ENCODE measurements at places on chromosomes 16 and 17.

- DNase-seq: no peak
These were observed 1.2 kb downstream of the TNFRSF17 start for GRCh38 chr16:11966173-11966572.

DNA sequence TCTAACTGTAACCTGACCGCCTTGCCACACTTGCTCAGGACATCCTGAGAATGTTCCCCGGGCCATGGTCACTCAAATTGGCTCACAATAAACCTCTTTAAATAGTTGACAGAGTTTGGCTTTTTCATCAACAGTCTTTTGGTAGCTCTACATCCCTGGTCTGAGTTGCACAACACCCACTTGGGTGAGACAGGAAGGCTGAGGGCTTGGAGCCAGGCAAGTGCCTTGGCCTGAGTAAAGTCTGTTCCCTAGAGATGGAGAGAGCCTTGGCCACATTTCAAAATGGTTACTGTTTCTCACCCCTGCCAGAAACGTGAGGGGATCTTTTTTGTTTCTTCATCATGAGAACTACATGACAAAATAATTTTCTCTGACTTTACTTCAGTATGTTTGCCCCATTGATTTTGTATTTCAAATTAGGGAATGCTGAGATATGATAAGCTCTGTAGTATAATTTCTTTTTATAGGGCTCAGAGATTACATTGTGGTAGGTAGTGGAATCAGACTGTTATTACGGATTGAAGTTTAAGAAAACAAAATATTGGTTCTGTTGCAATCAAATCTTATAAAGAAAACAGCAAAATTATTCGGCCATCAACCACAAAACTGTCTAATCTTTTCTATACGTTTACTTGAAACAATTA is 53.9 kb upstream of the NETO2 start:
- no peak for DNase-seq

DNA sequence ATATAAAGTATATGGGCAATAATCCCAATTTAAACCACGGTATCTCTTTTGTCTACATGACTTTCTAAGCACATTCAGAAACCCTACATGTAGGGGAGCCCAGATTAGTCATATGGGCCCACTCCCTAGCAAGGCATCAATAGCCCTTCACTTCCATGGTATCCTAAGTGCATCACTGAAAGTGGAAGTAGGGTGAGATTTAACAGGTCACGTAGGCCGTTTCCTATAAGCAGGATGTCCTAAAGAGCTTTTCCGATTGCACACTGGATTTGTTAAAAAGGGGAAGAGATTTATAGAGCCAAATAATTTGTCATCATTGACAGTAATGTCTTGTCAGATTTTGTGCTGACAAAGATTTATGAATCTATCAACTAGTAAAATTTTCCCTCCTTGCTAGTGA is 39.0 kb downstream of the CA4 start:
- no peak for DNase-seq

GRCh38 chr17:80100035-80100323 is 1.4 kb upstream of the GAA start:
- DNase-seq: no peak

DNA sequence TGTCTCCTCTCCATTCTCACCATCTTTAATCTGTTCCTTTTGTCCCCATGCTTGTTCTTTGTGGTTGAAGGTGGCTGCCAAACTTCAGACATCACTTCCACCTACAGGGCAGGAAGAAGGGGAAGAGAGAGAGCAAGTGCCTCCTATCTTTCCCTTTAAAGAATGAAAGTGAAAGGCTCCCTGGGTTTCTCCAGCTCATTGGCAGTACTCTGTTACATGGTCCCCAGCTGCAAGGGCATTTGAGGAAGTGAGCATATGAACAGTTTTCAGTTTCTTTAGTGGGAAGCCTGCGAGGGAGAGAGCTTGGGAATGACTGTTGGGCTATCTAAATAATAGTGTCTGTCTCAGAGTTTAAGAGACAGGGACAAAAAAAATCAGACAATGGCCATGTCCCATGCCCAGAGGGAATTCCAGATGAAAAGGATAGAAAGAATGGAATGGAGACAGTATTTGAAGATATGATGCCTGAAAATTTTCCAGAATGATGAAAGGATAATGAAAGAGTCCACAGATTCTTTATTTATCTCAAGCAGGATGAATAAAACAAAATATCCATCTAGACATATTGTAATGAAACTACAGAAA is 159.9 kb downstream of the LGALS9B start:
- DNase-seq: no peak

DNA sequence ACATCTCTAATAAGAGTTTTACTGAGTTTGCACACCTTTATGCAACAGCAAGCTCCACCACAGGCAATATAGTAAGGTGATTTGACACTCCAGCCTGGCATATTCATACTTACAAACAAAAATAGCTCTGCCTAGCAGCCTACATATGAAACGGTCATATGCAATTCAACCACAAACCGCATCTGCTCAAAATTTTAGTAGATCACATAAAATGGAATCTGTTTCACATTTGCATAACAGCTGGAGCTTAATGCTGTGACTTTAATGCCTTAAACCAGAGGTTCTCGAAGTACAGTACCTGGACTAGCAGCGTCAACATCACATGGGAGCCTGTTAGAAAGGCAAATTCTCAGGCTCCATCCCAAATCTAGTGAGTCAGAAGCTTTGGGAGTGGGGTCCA is 578.4 kb downstream of the CDH11 start:
- DNase-seq: peak; percentile 9

- no peak for DNase-seq
These were observed 12.4 kb upstream of the TAC4 start for GRCh38 chr17:49859991-49860953.

- DNase-seq: no peak
These were observed 534.4 kb upstream of the CDH5 start for GRCh38 chr16:65831903-65832666.

DNA sequence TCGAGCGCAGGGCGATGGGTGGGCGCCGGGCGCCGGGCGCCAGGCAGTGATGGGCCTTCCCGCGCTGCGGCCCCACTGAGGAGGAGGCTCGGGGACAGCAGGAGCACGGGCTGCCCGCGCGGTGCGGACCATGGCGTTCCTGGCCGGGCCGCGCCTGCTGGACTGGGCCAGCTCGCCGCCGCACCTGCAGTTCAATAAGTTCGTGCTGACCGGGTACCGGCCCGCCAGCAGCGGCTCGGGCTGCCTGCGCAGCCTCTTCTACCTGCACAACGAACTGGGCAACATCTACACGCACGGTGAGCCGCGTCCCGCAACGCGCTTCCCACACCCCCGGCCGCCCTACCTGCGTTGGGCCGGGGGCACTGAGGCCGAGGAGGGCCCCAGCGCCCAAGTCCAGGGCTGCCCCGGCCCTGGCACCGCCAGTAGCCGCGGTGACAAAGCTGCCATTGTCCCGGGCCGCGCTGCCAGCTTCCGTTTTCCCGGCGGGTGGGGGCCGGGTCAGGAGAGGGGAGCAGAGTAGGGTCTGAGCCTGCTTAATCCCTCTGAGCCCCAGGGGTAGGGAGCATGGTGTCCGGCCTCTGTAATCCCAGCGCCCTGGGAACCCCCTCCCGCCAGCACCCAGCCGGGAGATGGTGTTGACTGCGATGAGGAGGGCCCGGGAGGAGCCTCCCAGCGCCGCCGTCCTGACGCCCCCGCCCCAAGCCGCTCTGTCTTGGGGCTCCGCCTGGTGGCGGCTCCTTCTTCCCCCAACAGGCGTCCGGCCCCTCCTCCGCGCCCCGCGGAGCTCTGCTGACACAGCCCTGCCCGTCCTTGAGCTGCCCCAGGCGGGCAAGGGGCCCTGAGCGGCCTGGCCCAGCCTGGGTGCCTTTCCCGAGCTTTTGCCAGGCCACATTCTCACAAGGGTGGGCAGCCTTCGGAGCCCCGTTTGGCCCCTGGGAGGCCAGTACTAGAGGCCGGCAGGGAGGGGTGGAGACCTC is 685 bp downstream of the PAQR4 start:
- DNase-seq: peak; percentile 65

DNA sequence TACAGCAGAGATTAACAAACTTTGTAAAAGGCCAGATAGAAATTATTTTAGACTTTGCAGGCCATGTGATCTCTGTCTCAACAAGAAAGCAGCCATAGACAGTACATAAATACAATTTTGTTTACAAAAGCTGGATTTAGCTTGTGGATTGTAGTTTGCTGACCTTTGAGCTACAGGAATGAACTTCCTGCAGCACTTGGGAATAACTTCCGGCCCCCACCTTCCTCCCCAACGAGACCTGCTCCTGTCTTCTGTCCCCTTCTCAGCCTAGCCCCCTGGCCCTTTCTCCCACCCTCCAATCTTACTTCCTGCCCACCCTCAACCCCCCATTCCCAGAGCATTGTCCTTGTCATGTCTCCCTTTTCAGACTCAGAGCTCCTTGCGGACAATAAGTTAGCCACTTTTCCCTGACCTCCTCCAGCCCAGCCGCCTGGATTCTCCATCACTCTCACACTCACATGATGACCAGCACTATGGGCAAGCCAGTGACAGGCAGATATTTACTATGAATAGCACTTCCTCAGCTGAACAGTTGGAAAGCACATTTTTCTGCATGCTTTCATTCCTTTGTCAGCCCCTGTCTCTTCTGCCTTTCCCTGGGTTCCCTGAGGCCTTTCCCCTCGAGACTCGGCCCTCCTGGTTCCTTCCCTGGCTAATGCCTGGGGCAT is 27.6 kb upstream of the DLX3 start:
- no peak for DNase-seq

DNA sequence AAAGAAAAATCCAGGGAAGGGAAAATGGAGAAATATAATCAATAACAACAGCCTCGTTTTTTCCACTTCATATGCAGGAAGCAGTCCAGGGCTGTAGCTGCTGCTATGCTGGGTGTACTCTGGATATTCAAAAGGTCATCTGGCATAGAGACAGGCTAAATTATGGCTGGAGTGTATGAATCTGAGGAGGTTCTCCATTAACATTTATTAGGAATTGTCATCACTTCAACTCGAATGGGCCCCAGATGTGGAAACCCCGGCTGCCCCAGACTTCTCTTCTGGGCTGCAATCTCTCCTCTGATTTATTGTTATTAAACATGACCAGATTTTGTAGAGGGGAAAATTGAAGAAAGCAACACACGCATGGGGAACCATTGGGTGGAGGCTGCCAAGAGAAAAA is 33.5 kb upstream of the SKAP1 start:
- peak; percentile 25 for DNase-seq

DNA sequence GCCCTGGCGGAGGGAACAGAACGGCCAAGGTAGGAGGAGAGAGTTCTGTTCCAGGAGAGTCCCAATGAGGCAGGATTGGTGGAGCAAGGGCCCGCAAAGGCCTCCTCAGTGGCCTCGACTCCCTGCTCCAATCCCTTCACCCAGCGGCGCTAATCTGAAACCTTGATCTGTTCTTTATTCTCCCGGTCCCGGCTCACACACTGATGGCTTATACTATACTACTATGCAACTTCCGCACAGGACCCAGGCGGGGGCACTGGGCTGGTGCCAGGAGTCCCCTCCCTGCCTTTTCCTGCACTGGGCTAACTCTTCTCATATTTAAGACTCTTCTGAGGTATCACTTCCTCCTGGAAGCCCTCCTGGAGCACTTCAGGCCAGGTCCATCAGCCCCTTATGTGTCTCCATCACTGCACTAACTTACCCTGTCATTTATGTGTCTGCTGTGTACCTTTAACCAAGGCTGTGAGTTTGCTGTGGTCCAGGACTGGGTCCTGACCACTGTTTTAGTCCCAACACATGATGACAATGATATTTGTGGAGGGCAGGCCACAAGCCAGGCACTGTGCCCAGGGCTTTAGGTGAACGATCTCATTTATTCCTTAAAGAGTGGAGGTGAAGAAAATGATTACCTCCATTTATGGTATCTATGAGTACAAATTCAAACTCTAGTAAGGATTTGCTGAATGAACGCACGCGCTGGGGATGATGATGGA is 6.8 kb downstream of the CCDC102A start:
- DNase-seq: no peak

GRCh38 chr16:11350921-11351335 is 5.7 kb downstream of the RMI2 start:
- DNase-seq: peak; percentile 67

All from AG20443 (cell line).